ENCODE measurements at places on chromosomes 13 and 19.

- peak; percentile 45 for DNase-seq
These were observed 10.7 kb downstream of the ELF1 start for GRCh38 chr13:41008349-41008980.

DNA sequence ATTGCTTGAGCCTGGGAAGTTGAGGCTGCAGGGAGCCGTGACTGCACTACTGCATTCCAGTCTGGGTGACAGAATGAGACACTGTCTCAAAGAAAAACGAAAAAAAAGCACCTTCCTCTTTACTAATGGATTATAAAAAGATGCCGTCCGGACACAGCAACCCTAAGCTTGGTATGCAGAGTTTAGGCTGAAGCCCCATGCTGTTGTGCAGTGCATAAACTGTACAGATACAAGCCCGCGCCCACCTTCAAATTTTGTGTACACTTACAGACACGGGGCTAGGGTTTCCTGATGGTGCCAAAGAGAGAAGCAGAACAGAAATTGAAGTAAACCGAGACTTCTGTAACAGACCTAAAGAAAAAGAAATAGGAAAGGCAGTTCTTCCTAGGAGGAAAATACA lies 9.0 kb downstream of the LPAR6 start:
- DNase-seq, result no peak

DNA sequence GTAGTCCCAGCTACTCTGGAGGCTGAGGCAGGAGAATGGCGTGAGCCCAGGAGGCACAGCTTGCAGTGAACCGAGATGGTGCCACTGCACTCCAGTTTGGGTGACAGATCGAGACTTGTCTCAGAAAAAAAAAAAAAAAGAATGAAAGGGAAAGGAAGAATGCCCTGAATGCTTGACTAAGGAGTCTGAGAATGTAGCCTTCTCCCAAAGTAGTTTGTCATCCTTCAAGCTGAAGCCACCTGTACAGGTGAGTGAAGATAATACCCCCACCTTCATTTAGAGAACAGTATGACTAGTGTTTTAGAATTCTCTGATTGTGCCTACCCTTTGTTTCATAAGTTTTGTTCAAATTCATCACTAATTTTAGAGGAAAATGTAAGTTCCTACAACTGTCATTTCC lies 5.9 kb downstream of the RCBTB1 start:
- no peak for DNase-seq

GRCh38 chr13:112567161-112567862 lies 20.6 kb downstream of the TUBGCP3 start:
- DNase-seq, result no peak

GRCh38 chr13:24267274-24267673 lies 42.1 kb upstream of the C1QTNF9 start:
- DNase-seq, result no peak

DNA sequence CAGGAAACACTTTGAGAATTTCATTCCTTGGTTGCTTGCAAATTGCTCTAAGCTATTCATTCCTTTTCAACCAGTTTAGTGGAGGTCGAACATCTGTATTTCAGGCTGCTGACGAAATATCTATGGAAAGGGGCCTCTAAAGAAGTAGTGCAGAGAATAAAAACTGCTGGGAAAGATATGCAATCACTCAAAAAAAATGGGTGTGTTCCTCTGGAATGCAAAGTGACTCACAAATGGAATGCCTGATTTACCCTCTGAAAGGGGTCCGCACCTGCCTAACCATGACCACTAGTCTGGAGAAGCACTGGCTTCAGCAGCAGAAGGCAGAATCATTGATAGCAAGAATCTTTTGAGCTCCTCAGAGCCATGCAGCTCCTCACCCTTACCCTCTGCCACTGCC lies 129.4 kb downstream of the PCDH9 start:
- no peak for DNase-seq

DNA sequence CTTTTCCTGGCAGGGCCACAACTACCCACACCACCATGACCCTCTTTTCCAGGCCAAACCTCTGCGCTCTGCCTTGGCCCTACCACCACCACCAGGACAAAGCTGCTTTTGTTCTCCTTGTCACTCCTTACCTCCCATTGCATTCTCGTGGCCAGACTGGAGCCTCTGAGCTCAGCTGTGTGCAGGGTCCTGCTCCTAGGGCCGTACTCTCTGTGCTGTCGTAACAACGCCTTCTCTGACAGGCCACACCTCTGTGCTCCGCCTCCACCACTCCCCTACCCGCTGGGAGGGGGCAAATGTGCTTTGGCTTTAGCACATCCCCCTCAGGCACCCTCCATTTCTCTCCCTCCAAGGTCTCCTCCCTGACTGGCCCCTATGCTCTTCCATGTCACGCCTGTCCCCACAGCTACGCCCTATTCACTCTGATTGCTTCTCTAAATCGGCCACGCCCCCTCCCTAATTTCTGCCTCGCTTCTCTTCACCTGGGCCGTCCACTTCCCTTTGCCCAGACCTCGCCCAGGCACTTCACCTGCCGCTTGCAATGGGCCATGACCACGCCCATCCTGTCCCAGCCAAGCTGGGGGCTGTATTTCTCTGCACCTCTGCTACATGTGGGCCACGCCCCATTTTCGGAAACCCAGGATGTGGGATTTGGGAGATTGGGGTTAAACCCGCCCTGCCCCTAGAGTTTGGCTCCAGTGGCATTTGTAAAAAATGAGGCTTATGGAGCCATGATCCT lies 472.3 kb downstream of the KLF12 start:
- DNase-seq, result no peak

DNA sequence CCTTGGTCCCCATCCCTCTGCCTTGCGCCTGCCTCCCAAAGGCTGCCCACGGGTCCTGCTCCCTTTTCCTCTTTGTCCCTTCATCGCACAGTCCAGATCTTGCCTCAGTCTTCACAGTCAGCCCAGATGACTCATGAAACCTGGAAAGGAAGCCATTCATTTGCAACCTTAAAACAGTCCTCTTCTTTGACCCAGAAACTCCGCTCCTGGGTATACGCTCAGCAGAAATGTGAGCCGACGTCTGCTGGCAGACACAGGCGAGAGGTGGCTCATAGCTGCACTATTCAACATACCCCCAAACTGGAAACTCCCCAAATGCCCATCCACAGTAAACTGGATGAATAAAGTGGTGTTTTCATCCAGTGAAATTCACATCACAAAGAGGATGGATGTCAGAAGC lies 13.6 kb upstream of the PEPD start:
- peak; percentile 13 for DNase-seq

- DNase-seq, result no peak
These were observed 1.6 kb upstream of the TPM4 start for GRCh38 chr19:16074488-16075365.

- DNase-seq, result no peak
These were observed 9.1 kb upstream of the CDC16 start for GRCh38 chr13:114225610-114226009.

- DNase-seq, result no peak
These were observed 37.5 kb downstream of the TSSK6 start for GRCh38 chr19:19477705-19478383.

- peak; percentile 96 for DNase-seq
These were observed at the start of gene SUGT1 for GRCh38 chr13:52652196-52652979. TSS of gene SUGT1 (plus strand) at chr13:52652836. CDS start at chr13:52652921, 85 bp downstream.

GRCh38 chr13:80716610-80717081 lies 375.7 kb upstream of the SPRY2 start:
- DNase-seq, result no peak

GRCh38 chr19:383922-384798 lies 24.8 kb downstream of the C2CD4C start:
- DNase-seq, result no peak

DNA sequence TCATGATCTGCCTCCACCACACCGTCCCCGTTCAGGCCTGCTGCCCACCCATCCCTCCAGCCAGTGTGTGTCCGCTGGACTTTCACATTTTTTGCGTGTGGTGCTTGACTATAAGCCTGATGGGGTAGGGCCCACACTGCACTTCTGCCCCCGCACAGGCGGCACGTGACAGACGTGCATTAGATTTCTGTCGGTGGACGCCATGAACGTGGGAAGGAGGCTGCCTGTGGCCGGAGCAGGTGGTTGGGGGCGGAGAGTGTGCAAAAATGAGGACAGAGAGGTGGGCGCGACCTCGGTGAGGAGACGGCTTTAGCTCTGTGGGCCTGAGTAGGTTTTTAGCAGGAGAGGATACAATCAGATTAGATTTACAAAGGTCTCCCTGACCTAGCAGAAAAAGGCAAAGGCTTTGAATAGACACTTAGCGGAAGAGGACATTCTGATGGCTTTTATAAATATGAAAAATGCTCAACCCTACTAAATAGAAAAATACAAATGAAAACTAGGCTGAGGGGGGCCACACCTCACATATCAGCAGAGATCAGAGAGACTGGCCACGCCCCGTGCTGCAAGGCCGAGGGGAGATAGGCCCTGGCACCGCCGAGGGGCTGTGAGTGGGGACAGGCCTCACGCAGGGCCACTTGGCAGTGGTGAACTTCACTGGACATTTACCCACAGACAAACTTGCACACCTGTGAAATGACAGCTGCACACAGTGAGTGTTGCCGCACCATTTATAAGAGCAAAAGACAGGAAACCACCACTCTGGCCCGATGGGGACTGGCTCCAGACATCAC lies 25.4 kb downstream of the PAK4 start:
- DNase-seq, result no peak

DNA sequence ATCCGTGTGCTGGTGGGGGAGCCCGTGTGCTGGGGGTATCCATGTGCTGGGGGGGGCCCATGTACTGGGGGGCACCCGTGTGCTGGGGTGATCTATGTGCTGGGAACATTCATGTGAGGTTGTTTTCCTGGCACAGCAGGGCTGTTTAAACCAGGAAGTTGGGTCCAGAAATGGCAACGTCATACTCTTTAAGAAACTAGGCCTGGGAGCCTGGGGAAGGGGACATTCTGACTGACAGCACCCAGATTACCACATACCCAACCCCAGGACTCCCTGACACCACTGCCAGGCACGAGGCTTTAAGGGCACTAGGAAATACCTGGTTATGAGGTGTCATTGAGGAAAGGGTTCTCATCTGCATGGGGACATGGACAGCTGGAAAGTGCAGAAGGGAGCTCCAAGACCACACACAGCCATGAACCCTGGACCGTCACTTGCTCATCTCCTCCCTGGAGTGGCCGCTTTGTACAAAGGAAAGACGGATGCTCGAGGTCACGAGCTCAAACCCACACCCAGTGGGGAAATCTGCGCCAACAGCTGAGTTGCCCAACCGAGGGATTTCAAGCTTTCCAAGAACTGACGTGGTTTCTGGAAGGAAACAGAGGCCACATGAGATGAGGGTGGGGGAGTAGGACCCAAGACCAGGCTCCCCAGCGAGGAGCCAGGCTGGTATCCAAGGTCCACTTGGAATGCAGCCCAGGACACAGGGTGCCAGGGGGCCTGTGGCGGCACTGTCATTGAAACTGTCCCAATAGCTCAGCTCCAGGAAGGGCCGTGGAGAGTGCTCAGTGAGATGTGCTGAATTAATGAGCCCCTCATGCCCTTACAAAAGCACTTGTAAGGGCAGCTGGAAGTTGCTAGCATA lies 40.9 kb downstream of the RAB20 start:
- no peak for DNase-seq

DNA sequence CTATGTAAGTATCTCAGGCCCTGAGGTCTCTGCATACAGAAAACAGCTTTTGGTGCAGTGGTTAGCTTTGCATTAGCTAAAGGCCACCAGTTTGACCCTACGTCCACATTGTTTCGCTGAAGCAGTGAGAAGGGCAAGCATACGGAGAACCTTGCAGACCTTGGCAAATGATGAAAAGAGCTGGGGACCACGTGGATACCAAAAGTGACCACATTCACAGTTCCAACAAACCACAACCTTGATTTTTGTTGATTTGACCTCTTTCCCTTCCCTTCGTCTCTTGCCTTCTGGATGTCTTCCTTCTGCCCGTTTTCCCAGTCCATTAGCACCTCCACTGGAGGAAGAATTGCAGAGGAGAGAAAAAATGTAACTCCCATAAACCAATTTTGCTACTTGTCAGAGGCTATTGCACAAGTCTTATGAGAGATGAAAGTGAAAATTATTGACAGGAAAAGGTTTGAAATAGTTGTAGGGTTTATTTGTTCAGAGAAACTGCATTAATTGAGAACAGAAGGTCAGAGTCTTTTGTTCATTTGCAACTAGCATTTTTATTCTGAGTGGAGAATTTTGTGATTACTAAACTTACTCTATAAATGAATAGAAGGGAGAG lies 293.9 kb upstream of the HTR2A start:
- no peak for DNase-seq

DNA sequence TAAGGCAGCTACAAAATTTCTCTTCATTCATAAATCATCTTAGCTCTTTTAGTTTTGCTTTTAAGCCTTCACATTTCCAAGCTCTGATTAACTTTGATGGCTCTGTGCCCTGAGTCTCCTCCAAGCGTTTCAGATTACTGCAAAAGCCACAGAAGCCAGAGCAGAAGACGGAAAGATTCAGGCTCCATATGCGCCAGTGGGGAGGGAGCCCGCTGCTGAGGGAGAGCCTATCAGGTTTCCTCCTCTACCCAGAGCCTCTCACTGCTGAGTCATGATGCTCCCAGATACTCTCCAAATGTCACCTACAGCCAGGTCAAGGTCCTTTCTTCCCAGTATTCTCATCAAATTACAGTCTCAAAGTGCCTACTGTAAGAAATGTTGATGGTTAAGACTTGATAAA lies 193.6 kb downstream of the RAP2A start:
- no peak for DNase-seq

GRCh38 chr13:77696006-77696878 lies 1.2 kb upstream of the SLAIN1 start:
- DNase-seq, result no peak

GRCh38 chr19:5814852-5815246 lies 10.0 kb downstream of the NRTN start:
- DNase-seq, result no peak

GRCh38 chr13:30798776-30799355 lies 63.5 kb downstream of the ALOX5AP start:
- DNase-seq, result no peak

DNA sequence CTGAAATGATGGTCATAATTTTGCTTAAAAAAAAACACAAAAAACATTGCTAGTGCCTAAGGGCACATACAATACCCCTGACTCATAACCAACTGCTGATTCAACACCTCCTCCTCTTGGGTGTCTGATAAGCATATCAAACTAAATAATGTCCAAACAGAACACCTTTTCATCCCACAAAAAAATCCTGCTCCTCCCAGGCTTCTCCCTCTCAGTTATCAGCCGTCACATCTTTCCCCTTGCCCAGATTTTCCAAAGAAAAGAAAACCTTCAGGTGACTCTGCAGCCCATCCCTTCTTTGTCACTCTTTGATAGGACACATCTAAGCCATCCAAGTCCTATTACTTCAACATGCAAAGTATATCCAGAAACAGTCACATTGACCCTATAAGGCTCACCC lies 46.9 kb downstream of the ABCC4 start:
- DNase-seq, result no peak

- DNase-seq, result no peak
These were observed 1008.0 kb downstream of the PCDH9 start for GRCh38 chr13:66222127-66222526.

- no peak for DNase-seq
These were observed 506.7 kb upstream of the GPC6 start for GRCh38 chr13:92719868-92720267.

- DNase-seq, result peak; percentile 86
These were observed at the start of the genes MED16 and RNU6-9 for GRCh38 chr19:892894-893689. TSS of gene MED16 (minus strand) at chr19:893187. CDS start at chr19:891131, 2,056 bp downstream. TSS of gene RNU6-9 (plus strand) at chr19:893484.

DNA sequence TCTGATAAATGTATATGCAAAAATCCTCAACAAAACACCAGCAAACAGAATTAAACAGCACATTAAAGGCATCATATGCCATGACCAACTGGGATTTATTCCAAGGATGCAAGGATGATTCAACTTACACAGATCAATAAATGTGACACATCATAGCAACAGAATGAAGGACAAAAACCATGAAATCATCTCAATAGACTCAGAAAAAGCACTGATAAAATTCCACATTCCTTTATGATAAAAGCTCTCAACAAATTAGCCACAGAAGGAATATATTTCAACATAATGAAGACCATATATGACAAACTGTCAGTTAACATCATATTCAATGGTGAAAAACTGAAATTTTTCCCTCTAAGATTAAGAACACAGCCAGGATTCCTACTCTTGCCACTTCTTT lies 691.6 kb downstream of the DIAPH3 start:
- DNase-seq, result no peak
